ENCODE measurements at places on chromosomes 2 and 18. TPM values are rescaled to one million over a fixed set of nuclear protein-coding genes. Genes with fewer than 3 reads are reported as not detected.

- DNase-seq, result no peak
These were observed 127.2 kb upstream of the SMIM21 start for GRCh38 chr18:75554644-75555185.

DNA sequence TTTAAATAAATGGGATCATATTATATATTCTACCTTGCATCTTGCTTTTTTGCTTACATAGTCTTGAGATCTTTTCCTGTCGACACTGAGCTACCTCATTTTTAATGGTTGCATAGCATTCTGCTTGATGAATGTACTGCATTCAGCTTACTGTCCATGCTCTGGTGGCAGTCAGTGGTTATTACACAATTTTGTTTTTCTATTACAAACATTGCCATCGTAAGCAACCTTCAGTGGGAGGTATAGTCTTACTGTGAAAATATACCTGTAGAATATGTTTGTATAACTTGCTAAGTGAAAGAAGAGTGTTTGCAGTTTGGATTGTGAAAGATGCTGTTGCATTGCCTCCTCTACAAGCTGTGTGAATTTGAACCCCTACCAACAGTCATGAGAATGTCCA is 43.4 kb downstream of the UBXN4 start:
- DNase-seq, result no peak

SLC4A5 gene
- 6.7 TPM for total RNA-seq

TMEM182 gene
- 0.29 TPM for total RNA-seq

DNAJC5G gene
- total RNA-seq, result not detected

CLHC1 gene
- 0.51 TPM for total RNA-seq

ITM2C gene
- 301 TPM for total RNA-seq

AOX1 gene
- total RNA-seq, result 44.8 TPM

- no peak for DNase-seq
These were observed 1.0 kb upstream of the CHST10 start for GRCh38 chr2:100418406-100418962.

REG1B gene
- total RNA-seq, result not detected

- DNase-seq, result no peak
These were observed 610.2 kb downstream of the DCC start for GRCh38 chr18:52950155-52950554.

DNA sequence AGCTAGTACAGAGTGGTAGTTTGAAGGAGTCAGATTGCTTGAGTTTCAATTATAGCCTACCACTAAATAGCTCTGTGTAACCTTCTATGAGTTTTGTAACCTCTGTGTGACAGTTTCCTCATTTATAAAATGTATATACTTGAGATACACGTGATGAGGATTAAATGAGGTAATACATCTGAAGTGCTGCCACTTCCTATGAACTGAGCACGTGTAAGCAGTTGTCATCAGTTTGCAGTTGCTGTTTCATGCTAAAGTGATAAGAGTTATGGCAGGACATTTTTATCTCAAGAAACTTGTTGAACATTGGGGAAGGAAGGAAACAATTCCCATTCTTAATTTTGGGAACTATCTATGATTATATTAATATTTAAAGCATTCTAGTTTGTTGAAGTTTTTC is 38.5 kb downstream of the CARF start:
- DNase-seq, result no peak

GRCh38 chr2:44941551-44942234 is at the start of gene SIX3:
SIX3 (plus strand) TSS chr2:44941702; CDS start chr2:44942105, 403 bp downstream.
- DNase-seq, result no peak

All from uterus (tissue), 4 donors.